ENCODE measurements at places on chromosomes 1 and 21.

DNA sequence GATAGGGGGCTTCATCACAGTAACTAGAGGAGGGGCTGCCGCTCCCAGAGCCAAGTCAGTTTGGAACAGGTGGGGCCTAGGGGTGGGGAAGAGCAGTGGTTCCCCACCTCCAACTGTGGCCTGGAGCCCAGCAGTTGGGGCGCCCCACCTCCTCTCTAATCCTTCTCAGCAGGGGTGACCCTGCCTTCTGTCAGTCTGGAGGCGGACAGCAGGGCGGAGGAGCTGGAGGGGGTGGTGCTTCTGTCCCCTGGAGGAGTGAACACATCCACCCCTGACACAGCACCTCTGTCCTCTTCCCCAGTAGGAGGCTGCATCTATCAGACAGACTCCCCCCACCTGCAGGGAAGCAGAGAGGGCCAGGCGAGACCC lies 73.8 kb downstream of the MRPL37 start:
- DNase-seq: peak; percentile 91

DNA sequence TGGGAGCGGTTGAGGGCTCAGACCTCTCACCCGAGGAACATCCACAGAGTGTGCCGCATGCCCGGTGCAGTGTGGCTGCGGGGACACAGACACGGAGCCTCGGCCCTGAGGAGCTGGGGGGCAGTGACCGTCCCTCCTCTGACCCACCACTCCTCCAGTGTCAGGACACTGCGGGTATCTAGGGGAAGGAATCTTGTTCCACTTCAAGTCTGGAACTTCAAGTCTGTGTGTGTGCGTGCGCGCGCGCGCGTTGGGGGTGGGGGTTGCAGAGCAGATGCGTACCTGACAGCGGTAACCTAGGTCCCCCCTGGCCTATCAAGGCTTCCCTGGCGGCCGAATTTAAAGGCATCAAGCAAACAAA lies 17.3 kb downstream of the PCSK9 start:
- no peak for DNase-seq

- DNase-seq: no peak
Observed at GRCh38 chr1:109425391-109426280, 612 bp downstream of the PSMA5 start.

DNA sequence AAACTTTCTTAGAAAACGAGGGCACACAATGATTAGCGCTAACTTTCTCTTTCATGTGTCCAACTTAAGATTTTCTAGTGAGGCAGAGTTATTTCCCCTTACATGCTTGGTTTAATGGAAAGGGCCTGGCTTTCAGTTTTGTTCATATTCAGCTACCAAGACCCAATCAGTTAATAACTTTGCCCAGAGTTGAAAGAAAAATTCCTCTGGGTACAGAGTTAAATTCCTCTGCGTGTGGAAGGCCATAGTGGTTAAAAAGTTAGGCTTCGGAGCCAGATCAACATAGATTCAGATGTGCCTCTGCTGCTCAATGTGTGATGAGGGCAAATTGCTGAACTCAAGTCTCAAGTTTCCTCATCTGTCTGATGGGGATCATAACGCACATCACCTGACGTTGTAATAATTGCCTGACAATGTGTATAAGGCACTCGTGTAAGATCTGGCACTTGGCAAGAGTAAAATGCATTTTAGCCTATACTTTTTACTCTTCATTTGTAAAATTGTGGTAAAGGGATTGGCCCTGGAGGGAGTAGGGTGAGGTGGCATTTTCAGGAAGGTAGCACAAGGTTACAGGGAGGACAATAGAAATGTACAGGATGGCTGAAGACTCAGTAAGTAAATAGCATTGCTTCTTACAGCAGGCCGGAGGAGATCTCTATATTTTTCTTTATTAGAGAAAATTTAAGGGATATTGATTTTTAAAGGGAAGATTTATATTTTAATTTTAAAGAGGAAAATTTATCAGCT lies 103.4 kb downstream of the ROR1 start:
- no peak for DNase-seq

GRCh38 chr1:41673378-41673777 lies 188.9 kb upstream of the EDN2 start:
- DNase-seq: no peak

- no peak for DNase-seq
Observed at GRCh38 chr1:234518876-234519275, 39.9 kb upstream of the TARBP1 start.

DNA sequence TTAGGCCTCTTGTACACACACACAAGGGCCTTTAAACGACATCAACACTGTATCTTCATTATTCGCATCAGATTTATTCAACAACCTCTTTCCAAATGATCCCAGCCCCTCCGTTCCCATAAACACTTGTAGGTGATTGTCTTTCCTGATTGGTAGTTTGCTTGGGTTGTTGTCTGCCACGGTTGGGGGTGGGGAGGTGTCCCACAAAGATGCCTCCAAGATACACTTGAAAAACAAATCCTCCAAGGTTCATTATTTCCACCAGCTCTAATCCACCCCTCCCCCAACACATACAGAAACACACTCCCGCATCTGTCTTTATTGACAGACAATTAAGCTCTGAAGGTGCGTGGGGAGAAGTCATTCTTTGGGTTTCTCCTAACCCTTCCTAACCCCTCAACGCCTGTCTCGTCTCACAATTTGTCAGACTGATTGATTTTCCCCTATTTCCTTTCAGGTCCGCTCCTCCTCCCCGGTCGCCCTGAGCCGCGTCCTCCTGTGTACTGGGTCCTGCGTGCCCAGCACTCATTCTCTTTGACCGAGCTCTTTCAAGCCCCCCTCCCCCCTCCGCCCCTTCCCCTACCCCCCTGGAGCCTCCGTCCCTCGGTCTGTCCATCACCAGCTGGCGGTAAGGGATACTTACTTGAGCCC lies 1.4 kb downstream of the WDR26 start:
- no peak for DNase-seq

DNA sequence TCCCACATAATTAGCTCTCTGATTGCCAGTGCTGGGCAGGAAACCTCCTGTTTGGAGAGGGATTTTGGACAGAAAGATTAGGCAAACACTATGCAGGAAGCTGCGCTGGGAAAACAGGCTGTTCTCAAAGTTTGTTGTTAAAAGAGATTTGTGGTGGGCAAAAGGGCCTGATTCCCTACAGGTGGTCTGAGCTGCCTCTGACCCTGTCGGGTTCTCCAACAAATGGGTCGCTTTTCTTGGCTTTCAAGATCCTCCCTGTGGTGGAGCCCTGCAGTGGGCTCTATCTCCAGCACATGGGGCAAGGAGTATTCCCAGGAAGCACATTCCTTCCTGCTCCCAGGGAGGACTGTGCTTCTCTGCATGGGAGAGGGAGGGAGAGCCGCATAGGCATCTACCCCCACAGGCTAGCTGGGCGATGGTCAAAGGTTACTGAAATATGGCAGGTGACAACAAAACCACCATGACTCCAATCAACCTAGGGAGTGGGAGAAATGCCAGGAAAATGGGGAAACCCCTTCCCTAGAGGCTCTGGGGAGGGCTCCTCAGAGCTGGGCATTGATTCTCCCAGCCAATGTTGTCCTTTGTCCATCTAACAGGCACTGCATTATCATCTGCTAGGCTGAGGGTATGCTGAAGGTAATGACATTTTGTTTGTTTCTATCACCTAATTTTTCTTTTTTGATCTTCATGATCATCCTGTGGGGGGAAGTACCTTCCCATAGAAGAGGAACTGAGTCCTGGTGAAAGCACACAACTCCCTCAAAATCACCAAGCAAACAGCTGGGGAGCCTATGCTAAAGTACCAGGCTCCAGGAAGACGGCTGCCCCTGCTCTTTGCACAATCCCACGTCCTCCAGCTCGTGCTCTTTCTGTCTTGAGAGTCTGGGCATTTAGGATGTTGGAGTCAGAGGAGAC lies 85.3 kb downstream of the PLXNA2 start:
- DNase-seq: no peak

- no peak for DNase-seq
Observed at GRCh38 chr1:242017580-242018233, 18.8 kb upstream of the MAP1LC3C start.
